NCI-H2227 treated with DMSO at 0.1 percent for 48 hours (cell line): ENCODE measurements at places on chromosomes 1 and 21.

DNA sequence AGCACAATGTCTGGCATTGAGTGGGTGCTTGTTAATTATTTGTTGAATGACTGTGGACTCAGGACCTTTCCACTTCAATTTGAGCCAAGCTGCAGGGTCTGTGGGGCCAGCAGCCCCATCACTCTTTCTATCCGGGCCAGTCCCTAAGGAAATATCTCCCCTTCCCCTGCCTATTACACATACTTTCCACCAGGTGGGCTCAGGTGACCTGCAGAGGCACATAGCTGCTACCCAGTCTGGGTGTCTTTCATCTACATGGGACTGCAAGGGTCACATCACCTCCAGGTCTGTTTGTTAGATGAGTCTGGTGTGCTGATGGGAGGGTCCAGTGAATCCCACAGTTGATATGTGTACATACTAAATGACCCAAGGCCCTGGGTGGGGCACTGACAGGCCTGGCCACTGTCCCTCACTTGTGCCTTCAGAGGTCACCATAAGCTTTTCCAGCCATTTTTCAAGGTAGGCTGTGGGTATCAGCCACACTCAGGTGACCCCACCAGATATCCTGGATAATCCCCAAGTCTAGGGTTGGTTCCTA is 59.5 kb upstream of the KDM4A start:
- DNase-seq = no peak

DNA sequence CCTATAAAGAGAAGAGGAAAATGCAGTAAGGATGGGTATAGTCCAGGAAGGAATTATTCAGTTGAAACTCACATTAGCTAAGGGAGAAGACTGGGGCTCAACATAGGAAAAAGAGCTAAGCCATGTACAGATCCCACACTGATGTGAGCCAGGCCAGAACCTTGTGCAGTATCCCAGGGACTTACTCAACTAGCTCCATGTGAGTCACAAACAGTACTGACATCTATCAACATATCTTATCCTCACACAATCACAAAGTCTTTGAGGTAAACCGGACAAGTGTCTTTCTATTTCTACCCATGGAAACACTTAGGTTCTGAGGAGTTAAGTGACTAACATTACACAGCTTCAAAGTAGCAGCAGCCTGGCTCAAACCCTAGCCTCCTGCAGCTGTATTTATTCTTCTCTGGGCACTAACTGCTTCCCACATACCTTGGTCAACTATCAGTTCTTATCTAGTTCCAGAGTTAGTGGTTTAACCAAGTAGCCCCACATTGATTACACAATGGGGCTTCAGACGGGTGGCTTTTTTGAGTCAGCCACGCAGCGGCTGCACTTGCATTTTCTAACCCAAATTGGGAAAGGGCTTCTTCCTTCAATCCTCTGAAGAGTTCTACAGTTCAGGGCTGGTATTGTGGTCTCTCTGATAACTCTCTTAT is 9.5 kb downstream of the CD5L start:
- DNase-seq = no peak

- DNase-seq = no peak
Observed at GRCh38 chr1:172144445-172145061, 275.9 kb upstream of the C1orf105 start.

- DNase-seq = no peak
Observed at GRCh38 chr1:71918630-71919029, 363.7 kb downstream of the NEGR1 start.

- no peak for DNase-seq
Observed at GRCh38 chr1:178916448-178917174, 45.7 kb upstream of the ANGPTL1 start.
